ENCODE measurements at places on chromosomes 1 and 21.
A peak's percentile ranks its signal among the peaks of the same experiment; 100 is the strongest.

DNA sequence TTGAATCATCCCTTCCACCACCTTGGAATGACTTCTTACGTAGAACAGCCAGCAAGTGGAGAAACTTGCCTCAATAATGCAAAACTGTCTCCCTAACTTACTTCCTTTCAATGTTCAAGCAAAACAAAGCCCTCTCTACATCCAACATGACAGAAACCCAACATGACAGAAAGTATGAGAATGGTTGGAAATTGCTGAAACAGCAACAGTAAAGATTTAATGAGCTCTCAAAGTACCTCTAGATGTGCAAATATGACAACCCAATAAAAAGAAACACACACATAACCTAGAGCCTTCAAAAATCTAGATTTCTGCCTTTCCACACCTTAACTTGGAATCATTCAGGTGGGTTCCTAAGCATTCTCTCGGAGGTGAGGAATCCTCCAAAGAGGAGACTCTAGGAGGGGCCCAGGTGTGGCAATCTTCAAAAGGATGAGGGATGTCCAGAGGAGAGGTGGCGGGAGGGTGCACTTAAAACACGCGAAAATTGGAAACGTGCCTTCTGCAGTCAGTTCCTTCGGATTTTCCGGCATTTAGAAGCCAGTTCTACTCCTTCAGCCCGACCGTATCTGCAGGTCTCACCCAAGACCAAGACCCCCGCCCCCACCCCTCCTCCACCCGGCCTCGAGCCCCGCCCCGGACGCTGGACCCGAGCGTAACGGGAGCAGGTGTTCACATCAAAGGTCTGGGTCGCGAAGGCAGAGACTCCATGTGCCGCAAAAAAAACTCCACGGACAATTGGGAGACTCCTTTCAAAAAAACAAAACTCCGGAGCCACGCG is 996 bp upstream of the MGST3 start:
- DNase-seq = peak; percentile 75

DNA sequence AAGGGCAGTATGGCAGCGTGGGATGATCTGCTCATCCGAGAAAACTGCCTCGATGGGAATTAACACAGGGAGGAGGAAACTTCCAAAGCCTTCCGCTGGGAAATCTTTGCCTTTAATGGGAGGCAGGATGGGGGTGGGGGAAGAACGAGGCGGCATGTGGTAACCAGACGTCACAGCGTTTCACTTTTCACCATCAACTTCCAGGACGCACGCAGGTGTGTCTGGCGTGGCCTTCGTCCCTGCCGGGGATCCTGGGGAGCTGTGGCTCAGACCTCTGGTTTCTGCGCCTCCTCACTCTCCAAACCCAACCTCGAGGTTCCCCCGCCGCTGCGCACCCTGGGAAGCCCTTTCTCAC is 282 bp downstream of the RSPH1 start:
- peak; percentile 39 for DNase-seq

GRCh38 chr1:145824499-145824842 is 471 bp downstream of the POLR3C start:
- no peak for DNase-seq

DNA sequence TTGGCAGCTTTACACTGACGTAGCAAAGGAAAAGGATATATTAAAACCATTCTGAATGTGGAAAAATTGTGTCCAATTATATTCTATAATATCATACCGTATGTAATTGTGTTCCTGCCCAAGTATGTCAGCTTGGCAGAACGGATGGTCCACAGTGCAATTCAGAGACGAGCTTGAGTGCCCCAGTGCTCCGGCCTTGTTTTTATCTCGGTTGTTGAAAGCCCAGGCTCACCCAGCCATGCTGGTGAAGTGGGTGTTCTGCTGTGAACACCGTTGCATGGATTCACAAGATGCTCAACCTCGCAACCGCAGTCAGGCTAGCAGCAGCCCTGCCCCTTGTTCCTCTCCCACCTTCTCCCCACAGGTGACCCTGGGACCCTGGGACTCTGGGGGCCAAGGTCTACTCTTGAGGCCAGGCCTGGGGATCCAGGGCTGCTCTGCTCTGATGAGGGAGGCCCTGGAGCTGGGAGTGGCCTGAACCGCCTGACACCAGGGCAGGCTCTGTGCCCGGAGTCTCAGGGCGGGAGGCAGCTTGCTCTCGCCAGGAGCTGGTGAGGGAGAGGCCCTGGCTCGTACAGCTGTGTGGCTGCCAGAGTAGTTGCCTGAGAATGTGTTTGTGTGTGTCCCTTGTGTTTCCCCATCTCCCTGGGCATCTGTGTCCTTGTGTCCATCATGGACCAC is 11.2 kb downstream of the PTPRF start:
- no peak for DNase-seq

- no peak for DNase-seq
Measured at GRCh38 chr1:54355931-54356679, 50.1 kb downstream of the SSBP3 start.

- no peak for DNase-seq
Measured at GRCh38 chr21:17610911-17611310, 1.8 kb downstream of the BTG3 start.

- DNase-seq = peak; percentile 31
Measured at GRCh38 chr1:15283526-15283925, 36.5 kb downstream of the FHAD1 start.

DNA sequence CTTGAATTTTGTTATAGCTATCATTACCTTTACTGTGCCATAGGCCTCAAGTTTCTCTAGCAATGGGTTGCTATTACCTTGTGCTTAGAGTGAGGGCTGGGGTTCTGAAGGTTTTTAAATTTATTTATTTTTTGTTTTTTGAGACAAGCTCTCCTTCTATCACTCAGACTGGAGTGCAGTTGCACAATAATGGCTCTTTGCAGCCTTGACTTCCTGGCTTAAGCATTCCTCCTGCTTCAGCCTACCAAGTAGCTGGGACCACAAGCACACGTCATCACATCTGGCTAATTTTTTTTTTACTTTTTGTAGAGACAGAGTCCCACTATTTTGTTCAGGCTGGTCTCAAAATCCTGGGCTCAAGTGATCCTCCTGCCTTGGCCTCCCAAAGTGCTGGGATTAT is 41.5 kb downstream of the SNX27 start:
- DNase-seq = no peak

DNA sequence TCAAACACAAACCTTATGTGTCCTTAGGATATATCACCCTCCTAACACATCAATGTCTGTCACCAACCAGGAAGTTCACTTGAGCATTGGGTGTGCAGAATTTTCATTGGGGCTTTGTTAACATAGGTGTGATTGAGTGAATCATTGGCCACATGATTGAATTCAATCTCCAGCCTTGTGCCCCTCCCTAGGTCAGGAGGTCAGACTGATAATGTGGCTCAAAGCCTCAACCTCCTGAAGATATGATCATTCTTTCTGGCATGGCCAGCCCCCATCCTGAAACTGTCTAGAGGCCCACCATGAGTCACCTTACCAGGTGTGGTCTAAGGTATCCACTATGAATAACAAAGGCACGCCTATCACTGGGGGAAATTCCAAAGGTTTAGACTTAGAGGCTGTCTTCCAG is 90.1 kb downstream of the PKN2 start:
- peak; percentile 29 for DNase-seq

DNA sequence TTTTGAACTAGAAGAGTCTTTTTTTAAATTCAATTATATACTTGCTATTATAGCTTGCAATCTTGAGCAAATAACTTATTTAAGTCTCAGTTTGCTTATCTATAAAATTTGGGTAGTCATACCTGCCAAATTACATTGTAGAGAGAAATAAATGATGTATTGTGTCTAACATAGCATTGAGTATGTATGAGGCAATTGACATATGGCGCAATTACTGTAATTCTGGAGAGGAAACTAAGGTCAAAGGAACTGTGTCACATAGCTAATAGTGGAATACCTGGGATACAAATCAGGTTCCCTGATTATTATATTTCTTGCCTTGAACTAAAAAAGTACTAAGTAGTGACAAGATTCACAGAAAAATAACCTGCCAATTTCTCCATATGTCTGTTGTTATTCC is 302.5 kb downstream of the PDE4B start:
- no peak for DNase-seq

DNA sequence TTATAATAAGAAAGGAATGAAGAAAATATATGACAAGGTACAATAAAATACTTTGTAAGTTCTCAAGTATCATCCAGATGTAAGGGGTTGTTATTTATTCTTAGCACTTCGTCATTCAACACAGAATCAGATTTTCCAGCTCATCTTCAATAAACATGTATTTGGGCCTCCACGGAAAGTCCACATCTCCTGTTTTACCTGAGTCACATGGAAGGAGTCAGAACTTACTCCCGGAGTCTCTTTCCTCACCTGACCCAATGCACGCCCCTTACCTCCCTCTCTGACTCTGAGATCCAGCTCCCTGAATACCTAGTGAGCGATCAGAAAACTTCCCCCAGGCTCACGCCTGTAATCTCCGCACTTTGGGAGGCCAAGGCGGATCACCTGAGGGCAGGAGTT is 1.5 kb upstream of the PMVK start:
- no peak for DNase-seq

DNA sequence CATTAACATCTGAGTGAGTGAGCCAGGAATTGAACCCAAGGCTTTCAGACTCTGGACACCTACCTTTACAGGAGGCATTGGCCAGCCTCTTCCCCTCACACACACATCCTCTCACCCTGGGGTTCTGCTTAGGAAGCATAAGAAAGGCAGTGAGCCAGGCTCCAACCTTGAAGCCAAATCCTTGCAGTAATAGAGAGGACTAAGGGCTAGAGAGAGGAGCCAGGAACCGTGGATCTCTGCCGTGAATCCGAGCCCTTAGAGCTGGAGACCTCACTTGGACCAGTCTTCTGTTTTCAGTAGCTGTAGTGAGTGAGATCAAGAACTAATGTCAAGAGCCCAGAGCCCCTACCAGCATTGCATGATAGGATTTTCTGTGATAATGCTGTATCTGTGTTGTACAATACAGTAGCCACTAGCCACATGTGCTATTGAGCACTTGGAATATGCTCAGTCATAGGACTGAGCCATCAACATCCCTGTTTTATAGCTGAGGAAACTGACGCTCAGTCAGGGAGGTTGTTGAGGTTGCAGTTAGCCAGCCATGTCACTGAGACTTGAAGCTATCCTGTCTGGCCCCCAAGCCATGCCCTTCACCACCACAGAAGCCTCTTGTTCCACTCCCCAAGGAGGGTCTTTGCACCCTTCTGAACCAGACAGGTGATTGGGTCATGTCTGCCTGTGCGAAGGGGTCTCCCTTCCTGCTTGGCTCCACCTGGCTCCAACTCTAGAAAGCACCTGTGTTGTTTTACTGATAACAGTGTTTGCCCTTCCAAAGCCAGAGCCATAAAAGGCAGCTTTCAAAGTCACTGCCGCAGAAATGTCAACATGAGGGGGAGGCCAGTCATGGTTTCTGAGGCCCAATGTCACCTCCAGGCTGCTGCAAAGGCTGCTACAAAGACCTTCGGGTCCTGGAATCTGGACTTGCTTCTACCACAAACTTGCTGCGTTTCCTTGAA is 101.1 kb upstream of the JUN start:
- DNase-seq = no peak

DNA sequence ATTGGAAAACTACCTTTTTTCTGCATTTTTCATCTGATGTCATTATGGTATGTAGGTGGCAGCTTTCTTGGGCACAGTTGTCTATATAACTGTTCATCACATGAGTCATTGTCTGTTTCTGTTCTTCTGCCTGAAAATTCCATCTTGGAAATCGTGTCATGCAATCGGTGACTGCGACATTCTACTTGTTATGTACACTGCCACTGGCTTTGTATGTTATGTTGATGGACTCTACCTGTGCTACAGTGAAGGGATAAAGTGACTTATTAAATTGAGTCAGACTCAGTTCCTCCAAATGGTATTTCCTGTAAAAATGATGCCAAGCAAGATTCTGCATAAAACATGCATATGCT is 8.6 kb downstream of the SMAP2 start:
- no peak for DNase-seq
